ENCODE measurements at places on chromosomes 6 and 20.
A peak's percentile ranks its signal among the peaks of the same experiment; 100 is the strongest.

DNA sequence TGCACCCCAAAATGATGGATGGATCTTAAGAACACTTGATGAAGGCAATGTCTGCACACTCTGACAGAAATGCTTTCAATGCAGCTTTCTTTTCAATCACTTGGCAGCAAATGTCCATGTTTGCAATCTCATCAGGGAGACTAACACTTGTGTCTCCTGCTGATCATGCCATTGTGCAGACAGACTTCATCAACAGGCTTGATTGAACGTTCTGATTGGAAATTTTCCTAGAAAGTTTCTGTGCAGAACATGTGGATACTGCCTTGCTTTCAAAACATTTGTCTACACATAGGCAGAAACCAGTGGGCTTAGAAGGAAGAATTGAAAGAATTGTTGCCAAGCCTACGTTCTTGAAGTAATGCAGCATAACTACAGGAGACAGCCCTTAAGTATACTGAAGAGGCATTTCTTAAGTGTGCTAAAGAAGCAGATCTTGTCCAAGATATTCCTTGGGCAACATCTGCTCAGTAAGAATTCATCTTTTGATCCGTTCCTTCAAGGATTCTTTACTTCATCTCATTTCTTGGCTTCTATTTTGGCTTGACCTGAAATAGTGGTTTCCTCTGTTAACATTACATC is 120.4 kb upstream of the PLCB4 start:
- no peak for DNase-seq

GRCh38 chr6:83430611-83431544 is at the start of gene ME1:
Gene ME1 (minus strand): TSS chr6:83431051. CDS start chr6:83430954, 97 bp downstream.
- DNase-seq, result peak; percentile 49

- DNase-seq, result no peak
Observed at GRCh38 chr6:154071711-154072110, 32.7 kb downstream of the OPRM1 start.

DNA sequence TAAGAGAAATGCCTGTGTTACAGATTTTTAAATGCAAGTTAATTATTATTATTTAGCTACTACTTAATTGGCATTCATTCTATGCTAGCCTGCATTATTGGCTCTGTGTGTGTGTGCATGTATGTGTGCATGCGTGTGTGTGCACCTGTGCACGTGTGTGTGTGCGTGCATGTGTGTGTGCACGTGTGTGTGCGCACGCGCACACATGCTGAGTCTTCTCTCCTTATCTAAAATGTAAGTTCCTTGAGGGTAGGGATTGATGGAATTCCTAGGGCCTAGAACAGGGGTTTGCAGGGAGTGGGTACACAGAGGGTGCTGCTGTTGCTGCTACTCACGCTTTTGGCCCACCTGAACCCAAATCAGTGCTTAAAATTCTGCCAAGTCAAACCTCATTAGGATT is 43.8 kb upstream of the NEDD9 start:
- no peak for DNase-seq

DNA sequence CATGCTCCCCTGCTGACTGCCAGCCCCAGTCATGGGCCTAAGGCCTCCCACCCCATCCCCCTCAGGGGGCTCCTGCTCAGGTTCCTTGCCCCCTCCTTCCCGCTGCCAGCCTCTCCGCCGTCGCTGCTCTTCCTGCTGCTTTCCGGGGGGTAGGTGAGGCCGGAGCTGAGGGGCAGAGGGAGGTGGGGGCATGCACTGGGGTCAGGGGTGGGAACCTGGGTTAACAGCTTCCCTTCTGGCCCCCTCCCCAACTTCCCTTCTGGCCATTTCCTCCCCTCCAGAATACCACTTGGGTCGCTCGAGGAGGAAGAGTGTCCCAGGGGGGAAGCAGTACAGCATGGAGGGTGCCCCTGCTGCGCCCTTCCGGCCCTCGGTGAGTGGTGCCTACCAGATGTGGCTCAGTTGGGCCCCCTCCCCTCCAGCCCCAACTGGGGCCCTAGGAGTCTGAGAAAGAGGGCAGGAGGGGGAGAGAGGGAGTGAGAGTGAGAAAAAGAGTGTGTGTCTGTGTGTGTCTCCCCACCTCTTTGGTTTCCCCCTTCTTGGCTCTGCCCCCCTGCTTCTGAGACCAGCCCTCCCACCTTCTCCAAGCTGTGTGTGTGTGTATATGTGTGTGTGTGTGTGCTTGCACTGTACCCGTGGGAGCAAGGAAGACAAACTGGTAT is 12.1 kb downstream of the SYNGAP1 start:
- no peak for DNase-seq

- no peak for DNase-seq
Observed at GRCh38 chr6:48151142-48151541, 40.1 kb upstream of the PTCHD4 start.

- no peak for DNase-seq
Observed at GRCh38 chr6:32147401-32148132, 4.2 kb downstream of the PRRT1 start.
